ENCODE measurements at places on chromosomes 1 and 21.

DNA sequence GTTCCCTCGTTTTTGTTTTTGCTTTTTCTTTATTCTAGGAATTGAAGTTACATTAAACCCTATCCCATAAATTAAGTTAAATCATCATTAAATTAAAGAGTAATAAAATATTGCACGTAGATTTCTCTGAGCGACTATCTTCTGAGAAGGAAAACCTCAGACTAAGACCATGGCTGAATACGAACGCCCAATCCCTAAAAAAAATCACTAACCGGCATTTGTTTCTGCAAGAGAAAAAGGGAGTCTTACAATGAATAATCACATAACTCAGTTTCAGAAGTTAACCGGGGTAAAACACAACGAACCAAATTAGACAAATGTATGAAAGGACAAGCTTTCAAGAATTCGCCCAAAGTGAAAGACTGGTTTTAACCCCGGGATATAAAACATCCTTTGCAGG is 1.3 kb downstream of the PIK3R3 start:
- no peak for DNase-seq

DNA sequence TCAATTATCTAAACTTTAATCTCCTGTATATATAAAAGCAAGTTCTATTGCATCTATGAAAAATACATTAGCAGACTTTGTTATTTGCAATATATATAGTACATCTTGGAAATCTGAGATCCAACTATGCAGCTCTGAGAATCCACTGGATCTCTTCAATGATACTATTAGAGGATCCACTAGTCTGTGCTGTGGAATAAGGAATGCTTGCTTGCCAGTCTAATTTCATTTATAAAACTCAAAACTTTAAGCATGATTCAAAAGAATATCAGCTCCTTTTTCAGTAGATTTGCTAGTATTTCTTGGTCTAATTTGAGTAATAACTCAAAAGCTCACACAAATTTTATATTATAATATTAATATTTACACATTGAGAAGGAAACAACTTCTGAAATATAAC is 115.1 kb downstream of the SPATA6 start:
- DNase-seq, result no peak

DNA sequence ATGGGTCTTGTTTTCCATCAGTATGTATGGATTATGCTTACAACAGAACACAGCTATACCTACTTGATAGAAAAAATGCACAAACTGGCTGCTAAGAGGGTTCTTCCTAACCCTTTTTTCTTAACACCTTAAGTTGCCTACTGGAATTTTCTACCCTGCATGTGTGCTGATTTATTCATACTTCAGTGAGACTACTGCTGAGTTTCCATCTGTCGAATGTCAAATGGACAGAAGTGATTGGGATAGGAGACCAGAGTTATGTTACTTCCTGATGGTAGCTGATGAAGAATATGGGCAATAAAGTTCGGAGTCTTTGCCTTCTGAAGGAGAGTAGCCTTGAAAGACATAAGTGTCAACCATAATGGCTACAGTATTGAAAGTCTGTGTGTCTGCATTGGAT is 6.5 kb upstream of the DNM3 start:
- no peak for DNase-seq

DNA sequence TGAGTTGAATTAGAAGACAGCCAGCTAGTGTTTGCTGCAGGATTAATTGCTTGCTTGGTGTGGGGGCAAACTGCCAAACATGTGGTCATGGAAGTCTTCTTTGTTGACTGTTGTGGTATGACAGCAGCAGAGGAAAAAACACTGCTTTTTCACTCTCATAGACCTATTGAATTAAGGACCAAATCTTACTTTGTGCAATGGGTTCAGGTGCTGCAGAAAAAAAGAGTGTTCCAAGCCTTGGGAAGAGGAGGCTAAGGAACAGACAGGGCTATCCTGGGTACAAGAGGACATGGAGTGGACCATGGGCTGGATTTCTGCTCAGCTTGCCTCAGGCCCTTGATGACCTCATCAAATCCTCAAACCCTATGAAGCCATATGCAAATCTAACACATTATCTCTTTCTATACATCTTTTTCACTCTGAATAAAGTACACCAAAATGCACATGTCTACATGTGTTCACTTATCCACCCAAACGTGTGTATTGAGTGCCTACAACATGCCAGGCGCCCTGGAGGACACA is 61.5 kb downstream of the SIPA1L2 start:
- no peak for DNase-seq

DNA sequence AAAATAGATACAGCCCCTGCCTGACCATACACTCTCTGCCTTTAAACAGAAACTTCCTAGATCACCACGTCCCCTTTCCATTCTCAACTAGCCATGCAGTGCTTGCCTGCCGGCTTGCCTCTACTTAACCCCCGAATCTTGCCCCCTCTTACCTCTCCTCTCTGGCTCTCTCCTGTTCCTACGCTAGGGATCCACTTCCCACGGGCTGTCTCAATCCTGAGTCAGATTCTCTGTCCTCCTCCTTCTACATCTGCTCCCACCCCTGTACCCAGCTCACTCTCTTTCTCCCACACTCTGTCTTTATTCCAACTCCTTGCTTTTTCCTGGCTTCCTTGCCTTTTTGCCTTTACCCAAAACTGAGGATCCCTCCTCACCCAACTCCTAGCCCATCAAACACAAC is 29.3 kb downstream of the ATF3 start:
- no peak for DNase-seq

- no peak for DNase-seq
These were observed 17.2 kb upstream of the SLC19A1 start for GRCh38 chr21:45559216-45560105.

Data from activated CD4-positive, alpha-beta T cell treated with anti-CD3 and anti-CD28 coated beads, Interleukin-2, amount 50 U/mL, for 4 hours (primary cell).